ENCODE measurements at places on chromosomes 3 and 15.

DNA sequence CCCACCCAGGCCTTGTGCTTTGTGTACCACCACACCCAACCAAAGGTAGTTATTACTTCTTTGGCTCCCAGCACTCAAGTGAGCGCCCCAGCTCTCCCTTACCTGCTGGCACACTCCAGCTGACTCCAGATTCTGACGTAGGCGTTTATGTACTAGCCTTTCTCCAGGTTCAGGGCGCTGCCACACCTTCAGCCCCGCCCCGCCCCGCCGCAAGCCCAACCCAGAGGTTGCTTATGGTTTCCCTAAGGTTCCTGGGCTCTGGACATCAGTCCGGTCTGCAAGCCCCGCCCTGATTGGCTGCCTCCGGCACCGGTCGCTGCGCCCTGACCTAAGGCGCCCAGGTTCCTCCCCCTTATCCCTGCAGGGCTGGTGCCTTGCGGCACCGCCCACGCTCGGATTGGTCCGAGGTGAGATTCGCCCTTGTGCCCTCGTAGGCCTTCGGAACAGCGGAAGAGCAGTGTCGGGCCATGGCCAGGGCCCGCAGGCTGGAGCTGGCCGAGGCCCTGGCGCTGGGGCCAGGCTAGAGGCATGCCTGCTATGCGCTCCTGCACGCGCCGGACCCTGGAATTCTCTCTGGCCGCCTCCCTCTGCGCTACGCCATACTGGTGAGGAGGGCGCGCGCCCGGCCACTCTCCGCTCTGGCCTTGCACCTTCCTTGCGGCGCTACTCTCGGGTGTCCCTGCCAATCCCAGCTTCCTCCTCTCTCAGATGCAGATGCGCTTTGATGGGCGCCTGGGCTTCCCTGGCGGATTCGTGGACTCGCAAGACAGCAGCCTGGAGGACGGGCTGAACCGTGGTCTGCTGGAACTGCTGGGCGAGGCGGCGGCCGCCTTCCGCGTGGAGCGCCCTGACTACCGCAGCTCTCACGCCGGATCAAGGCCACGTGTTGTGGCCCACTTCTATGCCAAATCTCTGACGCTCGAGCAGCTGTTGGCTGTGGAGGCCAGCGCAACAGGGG, 19.8 kb upstream of the NUDT16 start:
- DNase-seq: no peak

DNA sequence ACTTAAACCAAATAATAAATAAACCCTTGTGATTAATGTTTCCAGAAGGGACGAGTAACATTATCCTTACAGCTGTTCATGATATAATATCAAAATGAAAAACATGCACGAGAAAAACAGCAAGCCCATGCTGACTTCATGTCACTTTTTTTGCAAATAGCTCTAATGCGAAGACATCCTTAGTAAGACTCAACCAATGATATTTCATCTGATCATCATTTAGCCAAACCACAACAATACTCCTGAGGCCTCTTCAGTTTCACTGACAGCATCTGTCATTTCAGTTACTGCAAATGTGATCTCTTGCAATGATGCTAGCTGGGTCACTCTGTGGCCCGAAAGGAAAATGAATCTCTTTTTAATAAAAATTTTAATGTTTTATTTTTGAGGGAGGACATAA, 74.0 kb downstream of the POLR2M start:
- DNase-seq: no peak

GRCh38 chr3:171809611-171809860, 747 bp downstream of the PLD1 start:
- DNase-seq: no peak

GRCh38 chr3:60555686-60556354, 695.4 kb downstream of the FHIT start:
- no peak for DNase-seq

DNA sequence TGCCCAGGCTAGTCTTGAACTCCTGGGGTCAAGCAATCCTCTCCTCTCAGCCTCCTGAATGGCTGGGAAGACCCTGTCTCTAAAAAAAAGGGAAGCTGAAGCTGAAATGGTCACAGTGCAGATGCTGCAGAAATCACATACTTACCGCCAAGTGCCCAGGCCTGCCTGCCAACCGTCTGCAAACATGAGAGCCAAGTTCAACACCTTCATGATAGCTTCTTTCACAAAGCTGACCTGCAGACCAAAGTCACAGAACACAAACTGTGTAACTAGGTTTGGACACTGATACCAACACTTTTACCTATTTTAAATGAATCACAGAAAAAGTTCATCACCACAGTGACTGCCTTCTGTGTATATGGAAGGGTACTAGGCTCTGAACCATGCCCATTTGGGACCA, 22.8 kb upstream of the CYFIP1 start:
- no peak for DNase-seq

GRCh38 chr3:151300539-151300938, 16.1 kb downstream of the GPR87 start:
- DNase-seq: no peak

All from activated effector memory CD4-positive, alpha-beta T cell treated with anti-CD3 and anti-CD28 coated beads, Interleukin-2, amount 50 U/mL, for 16 hours (primary cell).